ENCODE measurements at places on chromosomes 2 and 18.

- no peak for DNase-seq
Measured at GRCh38 chr2:98839292-98839691, 96.7 kb downstream of the CRACDL start.

DNA sequence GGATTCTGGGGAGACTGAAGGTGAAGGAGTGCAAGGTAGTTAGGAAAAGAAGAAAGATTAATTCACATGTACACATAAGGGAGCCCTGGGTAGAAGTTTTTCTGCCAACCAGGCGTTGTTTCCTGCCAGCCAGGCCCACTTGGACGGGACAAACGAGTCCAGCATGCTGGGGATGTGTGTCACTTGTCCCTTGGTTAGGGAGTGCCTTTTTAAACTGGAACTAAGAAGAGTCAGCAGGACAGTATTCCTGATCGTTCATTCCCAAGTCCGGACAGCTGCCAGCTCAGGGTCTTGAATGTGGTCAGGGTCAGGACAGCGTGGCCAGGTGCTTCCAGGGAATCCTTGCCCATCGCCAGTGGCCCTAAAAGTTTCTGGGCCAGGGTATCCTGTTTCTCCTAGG lies 43.2 kb downstream of the POMC start:
- no peak for DNase-seq

- no peak for DNase-seq
Measured at GRCh38 chr2:197669077-197669476, 6.3 kb downstream of the RFTN2 start.

DNA sequence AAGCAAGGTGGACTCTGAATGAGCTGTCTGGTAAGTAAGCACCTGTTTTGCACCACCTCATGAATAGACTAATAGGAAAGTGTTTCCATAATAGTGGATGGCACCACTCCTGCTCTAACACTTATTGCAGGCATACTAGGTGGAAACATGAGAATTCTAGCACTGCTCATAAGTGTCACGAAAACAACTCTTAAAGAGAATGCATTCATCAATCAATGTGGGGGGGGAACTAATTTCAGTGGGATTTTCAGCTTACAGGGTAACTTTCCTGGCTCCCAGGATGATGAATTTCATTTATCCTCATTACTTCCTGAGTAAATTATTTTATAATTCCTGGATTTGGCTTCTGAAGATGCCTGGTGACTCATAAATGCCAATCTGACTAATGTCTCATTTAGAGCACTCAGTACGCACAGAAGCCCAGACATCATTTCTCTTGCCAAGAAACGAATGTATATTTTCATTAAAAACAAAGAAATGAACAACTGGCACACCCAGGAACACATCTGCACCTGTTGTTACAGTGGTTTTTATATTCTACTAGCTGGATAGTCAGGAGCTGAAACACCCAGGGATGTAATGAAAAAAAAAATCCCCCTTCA lies 129.6 kb downstream of the PID1 start:
- DNase-seq: no peak

DNA sequence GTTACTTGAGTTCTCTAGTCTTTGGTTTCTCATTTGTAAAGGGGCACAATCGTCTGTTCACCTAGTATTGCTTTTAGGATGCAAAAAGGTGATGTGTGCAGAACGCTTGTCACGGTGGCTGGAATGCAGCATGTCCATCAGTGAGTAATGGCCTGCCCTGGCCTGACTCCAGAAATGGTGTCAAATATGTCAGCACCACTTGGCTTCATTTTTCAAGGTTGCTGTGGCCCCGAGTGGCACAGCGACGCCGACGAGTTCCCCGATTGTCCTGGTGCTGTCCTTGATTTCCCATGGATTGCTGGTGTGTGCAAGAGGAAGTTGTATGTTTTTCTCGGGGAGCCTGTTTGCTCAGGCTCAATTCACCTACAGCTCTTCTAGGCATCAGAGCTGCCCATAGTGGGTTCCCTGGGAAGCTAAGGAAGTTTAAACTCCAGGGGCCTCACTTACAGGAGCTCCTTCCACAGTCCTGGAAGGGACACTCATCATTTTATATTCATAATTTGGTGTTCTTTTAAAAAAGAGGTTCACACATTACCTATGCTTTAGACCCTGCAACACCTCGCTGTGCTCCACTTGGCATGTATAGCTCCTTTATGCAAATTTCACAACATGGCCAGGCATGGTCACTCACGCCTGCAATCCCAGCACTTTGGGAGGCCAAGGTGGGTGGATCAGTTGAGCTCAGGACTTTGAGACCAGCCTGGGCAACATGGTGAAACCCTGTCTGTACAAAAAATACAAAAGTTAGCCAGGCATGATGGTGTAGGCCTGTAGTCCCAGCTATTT lies 25.6 kb upstream of the ZNF407 start:
- DNase-seq: no peak

- no peak for DNase-seq
Measured at GRCh38 chr2:10471955-10472354, 23.8 kb upstream of the ODC1 start.

- DNase-seq: no peak
Measured at GRCh38 chr2:176582990-176583481, 313.8 kb downstream of the MTX2 start.

DNA sequence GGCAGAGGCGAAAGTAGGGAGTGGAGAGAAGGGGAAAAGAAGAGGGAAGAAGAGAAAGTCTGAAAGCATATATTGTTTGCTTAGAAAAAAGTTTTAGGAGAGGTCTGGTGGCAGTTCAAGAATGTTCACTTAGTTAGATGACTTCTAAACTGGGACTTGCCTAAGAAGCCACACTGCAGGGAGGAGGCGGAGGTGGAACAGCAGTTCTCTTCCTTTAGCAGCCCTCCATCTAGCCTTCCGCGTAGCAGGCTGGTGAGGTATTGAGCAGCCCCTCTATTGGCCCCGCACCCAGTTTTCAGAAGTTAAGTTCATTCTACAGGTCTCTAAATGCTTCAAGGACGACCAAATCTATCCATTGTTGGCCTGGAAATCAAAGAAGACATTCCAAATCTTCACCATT lies 31.9 kb upstream of the WIPF1 start:
- DNase-seq: no peak

DNA sequence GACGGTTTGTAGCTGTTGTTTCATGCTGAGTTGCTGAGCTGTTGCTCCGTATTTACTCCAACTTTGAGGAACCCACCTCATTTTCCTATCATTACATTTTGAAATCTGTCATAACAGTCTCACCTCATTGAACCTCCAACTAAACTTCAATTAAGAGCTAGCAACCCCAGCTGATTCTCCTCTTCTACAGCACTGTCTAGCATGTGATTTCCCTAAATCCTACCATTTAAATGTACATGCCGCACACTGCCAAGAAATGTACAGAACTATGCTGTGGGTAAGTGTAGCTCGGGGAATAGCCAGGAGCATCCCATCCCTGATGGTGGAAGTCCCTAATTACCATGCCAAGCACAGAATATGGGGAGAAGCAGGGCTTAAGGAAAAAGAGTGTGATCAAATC lies 299.9 kb downstream of the AFF3 start:
- no peak for DNase-seq

- no peak for DNase-seq
Measured at GRCh38 chr18:77056344-77057005, 76.1 kb downstream of the MBP start.

GRCh38 chr2:109210431-109211200 lies 81.6 kb downstream of the SH3RF3 start:
- DNase-seq: no peak

- DNase-seq: no peak
Measured at GRCh38 chr2:66432801-66433694, 1.9 kb upstream of the MEIS1 start.

GRCh38 chr18:7177116-7177744 lies 53.7 kb upstream of the LRRC30 start:
- DNase-seq: no peak

DNA sequence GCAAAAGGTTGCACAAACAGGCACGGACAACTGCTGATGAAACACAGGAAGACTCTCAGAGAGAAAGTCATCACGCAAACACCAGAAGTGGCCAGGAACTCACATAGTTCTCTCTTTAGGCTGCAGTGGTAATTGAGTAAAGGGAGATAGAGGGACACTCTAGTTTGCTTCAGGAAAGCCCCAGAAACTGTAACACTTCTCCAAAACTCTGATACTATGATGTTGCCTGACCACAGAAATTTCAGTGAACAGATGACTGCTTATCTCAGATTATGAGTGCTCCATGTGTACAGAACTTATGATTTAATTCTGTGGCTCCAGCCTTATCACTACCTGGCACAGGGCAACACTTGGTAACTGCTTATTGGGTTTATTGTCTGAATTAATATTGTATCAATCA lies 311.5 kb upstream of the GYPC start:
- DNase-seq: no peak

GRCh38 chr2:2662847-2663356 lies 331.8 kb upstream of the MYT1L start:
- no peak for DNase-seq

DNA sequence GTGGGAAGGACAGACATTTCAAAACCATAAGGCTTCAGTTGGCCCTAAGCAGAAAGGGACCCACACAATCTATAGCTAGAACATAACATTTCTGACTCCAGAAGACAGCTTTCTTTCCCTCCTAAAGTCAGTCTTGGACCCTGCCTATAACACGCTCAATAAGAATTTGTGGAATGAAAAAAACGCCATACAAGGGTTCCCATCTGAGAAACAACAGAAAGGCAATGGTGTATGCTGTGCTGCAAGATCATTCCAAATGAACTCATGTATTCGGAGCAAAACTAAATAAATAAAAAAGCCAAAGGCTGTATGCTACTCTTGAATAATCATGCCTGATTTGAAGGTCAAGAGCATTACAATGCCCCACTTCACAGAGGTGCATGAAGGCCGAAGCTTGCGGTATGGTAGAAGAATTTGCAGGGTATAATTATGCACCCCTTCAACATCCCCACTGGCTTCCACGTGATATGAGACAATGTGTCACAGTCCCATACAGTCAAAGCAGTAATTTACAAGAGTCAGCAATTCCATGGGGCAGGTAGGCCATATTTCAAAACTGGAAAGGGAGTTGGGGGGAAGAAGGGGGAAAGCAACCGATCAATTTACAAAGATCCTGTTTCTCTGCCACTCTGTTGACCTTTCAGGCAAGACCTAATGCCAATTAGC lies 61.4 kb upstream of the SLC14A2 start:
- no peak for DNase-seq

DNA sequence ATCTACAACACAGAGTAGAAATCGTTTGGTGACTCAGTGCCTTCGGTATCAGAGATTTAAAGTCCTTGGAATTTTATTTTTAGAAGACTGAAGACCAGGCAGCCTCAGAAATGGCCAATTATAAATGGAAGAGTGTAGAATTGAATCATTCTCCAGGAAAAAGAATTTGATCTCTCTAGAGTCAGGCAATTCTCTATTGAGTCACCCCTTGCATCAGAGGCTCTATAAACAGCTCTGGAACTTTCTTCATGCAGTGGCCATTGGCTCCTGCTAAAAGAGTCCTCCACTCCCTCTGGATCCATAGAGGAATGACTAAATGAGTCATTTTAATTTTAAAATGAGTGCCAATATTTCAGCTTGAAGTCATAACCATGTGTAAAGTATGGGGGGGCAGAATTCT lies 816.2 kb downstream of the TDRD15 start:
- no peak for DNase-seq

DNA sequence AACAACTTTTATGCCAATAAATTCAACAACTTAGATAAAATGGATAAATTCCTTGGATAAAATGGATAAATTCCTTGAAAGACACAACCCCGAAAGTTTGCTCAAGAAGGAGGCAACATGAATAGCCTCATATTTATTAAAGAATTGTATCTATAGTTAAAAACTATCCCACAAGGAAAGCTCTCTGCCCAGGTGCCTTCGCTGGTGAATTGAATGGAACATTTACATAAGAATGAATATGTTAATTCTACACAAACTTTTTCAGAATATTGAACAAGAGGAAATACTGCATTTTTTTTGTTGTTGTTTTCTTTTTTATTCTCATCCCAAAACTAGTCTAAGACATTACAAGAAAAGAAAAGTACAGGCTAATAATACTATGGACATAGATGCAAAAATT lies 805.3 kb upstream of the RAB6C start:
- no peak for DNase-seq

DNA sequence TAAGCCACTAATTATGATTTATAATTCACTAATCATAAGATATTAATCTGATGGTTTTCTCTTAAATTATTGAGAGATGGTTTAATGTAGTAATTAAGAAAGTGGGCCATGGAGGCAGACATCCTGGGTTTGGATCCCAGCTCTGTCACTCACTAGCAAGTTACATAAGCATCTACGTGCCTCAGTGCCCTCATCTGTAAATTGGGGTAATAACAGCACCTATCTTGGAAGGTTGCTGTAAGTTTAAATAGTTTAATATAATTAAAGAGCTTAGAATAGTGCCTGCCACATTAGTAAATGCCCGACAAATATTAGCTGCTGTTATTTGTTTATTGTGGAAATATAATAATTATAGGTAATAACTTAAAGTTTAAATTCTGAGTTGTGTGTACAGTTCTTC lies 30.9 kb downstream of the BABAM2 start:
- no peak for DNase-seq

DNA sequence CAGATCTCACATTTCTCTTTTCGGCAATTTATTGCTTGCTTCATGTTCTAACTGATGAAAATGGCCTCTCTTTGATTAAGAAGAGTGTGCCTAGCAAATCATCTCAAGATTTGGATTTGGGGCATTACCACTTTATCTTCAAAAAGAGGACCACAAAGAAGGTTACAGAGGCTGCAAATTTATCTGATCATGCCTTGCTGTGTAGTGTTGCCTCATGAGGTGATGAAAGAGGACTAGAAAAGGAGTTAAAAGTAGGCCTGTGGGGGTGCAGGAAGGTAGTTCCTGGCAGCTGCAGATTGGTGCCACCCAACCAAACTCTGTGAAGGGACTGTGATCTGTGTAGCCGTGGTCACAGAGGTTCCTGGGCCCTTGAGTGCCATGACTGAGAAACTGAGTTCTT lies 69.2 kb downstream of the PRELID3A start:
- DNase-seq: no peak

DNA sequence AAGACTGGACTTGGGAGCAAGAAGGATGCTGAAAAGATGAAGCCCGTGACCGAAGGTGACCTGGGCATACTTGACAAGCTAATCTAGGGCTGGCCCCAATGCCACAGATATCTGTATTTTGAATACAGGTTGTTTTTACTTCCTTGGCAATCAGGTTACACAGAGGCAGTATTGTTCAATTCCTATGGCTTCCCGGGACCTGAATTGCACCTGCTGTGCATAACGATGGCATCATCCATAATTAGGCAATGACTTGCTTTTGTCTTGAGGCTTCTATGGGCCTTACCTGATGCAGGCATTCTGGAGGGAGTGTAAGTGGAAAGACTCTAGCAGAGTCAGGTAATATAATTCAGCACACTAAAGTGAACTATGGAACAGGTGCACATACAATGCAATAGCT lies 60.6 kb upstream of the CUL3 start:
- DNase-seq: no peak

DNA sequence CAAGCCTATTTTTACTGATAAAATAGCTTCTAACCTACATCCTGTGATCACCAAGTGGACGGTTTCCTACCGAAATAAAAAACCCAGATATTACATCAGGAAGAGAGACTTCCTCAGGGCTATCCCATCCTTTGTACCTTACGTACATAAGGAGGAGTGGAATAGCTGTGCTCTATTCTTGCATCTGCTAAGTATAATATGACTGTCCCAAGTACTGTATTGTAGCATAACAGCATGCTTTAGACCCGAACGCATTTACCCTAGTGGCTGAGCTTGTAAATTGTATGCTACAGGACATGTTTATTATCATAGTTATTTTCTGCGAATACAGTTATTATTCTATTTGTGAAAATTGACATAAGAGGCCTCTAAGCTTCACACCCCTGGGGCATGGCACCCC lies 302.4 kb downstream of the CLIP4 start:
- DNase-seq: no peak

GRCh38 chr2:65605743-65606058 lies 173.3 kb upstream of the SPRED2 start:
- no peak for DNase-seq

All from hematopoietic multipotent progenitor cell treated with erythropoietin and hydrocortisone succinate and interleukin-3 and kit ligand, for 15 days (in vitro differentiated cells).